ENCODE measurements at places on chromosomes 2 and 18. TPM values are rescaled to one million over a fixed set of nuclear protein-coding genes. Genes with fewer than 3 reads are reported as not detected.

GRCh38 chr2:205930209-205930608 lies 155.8 kb downstream of the INO80D start:
- DNase-seq, result peak; percentile 4

NEU2 gene
- total RNA-seq, result not detected

DNA sequence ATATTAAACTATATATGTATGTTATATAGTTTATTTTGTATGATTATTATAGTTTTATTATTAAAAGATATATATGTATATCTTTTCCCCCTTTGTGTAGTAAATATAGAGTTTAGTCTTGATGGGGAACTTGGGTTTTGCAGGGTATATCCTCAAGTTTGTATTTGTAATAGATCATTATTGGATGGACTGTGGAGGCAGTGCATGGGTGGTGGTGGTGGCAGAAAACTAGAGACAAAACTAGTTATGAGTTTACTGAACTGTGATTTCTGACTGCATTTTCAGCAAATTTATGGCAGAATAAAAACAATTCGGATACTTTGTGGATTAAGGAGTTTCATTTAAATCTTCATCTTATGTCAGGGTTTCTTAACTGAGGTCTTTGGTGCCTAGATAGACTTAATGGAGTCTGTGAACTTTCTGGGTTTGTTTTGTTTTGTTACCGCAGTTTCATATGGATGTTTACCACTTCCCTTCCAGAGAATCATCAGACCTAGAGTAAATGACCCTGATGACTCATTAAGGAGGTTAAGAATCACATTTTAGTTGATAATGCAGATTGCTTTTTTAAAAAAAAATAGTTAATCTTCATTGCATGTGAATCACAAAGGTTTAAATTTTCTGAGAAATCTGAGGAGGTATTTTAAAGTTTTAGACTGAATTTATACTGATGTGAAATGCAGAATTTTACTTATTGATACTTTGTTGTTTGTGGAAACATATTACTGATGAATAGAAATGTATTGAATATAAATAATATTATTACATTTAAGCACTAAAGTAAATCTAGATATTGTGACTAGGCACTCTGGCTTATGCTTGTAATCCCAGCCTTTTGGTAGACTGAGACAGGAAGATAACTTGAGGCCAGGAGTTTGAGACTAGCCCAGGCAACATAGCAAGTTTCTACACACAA lies 14.5 kb downstream of the EPC2 start:
- DNase-seq, result peak; percentile 84

CREG2 gene
- 0.15 TPM for total RNA-seq

ERICH2 gene
- total RNA-seq, result not detected

ATP8B1 gene
- 39.5 TPM for total RNA-seq

DNA sequence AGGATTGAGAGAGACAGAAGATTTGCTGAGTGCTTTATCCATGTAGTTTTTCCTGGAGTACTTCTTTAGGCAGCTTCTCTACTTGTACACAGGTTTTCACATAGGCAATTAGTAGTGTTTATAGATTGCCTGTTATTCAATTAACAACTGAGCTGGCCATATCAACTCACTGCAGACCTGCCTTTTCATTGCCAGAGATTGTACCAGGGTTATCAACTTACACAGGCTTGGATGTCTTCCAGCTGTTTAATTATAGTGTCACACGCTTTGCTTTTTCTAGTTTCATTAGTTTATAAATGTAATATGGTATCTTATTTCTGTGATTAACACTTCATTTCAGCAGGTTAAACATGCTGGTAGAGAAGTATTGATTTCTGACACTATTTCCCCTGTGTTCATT lies 125.9 kb downstream of the GPD2 start:
- DNase-seq, result no peak

DNA sequence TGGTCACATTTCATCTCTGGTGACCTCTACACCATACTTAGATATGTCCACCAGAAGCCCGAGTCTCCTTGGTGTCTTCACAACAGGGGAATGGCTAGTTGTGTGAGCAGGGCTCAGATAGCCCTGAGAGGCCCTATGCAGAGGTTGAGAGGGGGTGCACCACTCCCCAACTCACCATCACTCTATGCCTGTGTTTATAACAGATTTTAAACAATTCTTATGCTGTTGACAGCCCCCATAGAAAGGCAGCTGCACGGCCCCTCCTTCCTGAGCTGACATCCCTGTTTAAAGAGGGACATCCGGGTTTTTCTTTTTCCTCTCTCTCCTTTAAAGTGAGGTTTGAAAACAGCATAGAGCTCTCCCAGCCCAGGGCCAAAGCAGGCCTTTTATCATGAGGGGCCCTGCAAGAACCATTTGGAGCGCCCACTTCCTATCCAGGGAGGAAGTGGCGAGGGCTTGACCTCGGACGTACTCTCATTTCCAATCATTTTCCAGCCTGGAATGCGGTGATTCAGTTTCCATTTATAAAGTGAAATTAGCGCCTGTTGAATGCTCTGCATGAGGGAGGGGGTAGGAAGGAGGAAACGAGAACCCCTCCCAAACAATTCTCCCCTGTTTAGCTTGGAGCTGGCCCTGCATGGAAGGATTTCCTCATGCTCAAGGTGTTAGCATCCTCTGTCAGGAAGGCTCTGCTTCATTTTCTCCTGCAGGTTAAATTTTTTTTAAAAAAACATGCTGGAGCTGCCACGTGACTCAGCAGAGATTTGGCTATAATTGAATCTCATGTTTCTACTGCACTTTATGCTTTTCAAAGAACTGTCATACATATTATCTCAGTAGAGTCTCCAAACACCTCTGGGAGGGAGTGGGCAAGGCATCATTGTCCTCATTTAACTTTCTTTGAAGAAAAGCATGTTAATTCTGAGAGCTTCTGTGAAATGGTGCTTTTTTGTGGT lies 117.5 kb downstream of the DDX1 start:
- no peak for DNase-seq

DNA sequence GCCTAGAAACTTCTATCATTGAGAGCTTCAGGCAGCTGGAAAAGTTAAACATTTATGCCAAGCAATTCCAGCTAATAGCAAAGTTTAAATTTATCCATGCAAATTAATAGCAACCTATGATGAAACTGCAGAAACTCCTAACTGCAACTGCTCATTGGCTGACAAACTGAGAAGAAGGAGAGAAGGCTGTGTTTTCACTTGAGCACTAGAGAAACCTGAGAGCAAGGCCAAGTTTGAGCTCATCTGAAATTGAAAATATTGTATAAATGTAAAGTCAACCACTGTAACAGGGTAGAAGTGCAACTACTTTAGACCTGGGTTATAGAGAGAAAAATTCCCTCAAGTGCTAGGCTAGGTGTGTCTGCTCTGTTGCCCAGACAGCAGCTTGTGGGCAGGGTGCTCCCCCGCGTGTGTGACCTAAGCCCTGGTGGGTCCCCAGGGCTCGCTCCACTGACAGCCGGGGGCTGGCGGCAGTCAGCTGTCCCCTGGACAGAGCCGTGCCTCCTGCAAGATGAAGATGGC lies 50.2 kb downstream of the CABYR start:
- DNase-seq, result no peak

DNA sequence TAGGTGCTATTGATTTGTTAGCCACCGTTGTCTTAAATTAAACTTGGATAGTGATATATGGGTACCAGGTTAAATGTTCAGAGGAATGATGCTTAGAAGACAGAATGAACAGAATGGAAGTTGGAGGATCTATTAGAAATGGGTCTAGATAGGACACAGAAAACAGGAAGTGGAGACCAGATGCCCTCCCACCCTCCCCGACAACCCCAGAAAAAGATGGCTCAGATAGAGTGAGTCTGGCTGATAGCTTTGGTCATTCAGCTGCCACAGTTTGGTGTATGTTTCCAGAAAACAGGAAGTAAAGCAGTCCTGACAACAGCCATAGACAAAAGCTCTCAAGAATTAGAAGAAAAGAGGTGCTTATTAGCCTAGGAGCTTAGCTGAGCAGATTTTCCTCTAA lies 71.5 kb upstream of the DSG1 start:
- DNase-seq, result no peak

INO80C gene
- 6.5 TPM for total RNA-seq

DNA sequence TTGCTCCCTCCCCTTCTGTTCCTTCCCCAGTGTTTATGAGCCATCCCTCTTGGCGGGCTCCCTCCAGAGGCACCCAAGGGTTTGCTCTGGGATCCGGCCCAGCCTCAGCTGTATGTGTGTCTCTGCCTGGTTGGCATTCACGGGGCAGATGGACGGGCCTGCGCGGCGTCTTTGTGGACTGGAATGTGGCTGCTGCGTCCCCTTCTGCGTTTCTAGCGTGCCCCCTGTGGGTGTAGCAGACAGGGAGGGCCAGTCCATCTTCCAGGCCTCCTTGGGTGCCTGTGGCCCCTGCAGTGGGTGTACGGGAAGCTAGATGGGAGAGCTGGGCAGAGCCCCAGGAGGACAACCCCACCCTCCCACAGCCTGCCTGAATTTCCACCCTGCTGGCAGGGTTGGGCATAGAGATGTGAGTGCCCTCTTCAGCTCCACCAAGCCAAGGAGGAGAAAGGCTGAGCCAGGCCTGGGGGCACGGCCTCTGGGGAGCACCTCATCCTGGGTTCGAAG lies 15.7 kb downstream of the GPC1 start:
- DNase-seq, result no peak

- peak; percentile 53 for DNase-seq
Observed at GRCh38 chr2:229715895-229716507, 1.6 kb upstream of the DNER start.

- DNase-seq, result peak; percentile 11
Observed at GRCh38 chr2:45777996-45778719, 126.7 kb downstream of the PRKCE start.

- DNase-seq, result peak; percentile 44
Observed at GRCh38 chr2:233418761-233419546, 64.7 kb downstream of the DGKD start.

MERTK gene
- total RNA-seq, result not detected

- peak; percentile 79 for DNase-seq
Observed at GRCh38 chr2:102166189-102166845, 20.5 kb upstream of the IL1RL2 start.

GRCh38 chr2:54008439-54008838 lies 37.6 kb upstream of the PSME4 start:
- DNase-seq, result no peak

- no peak for DNase-seq
Observed at GRCh38 chr2:164773635-164774034, 68.0 kb downstream of the COBLL1 start.

- no peak for DNase-seq
Observed at GRCh38 chr18:2976218-2977132, 36.5 kb downstream of the LPIN2 start.

GRCh38 chr2:233080836-233081229 lies 20.7 kb downstream of the INPP5D start:
- no peak for DNase-seq

GRCh38 chr2:72562451-72563153 lies 263.2 kb downstream of the EXOC6B start:
- DNase-seq, result peak; percentile 51

DNA sequence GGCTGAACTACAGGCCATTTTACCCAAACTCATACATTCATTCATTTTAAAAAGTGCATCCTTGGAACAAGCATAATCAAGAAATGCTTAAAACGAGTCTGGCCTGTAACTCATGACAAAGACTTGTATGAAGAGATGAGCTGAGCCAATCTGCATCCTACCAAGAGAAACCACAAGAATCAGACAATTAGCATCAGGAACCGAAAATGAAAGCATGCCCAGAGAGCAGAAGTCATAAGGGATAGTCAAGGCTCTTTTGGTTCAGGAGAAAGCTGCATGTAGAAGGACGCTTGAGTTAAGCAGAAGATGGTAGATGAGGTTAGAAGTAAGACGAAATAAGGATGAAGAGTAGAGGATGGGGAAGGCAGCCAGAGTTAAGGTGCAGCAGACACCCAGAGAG lies 137.0 kb upstream of the CTNNA2 start:
- no peak for DNase-seq

GRCh38 chr2:222733470-222733845 lies 62.0 kb downstream of the MOGAT1 start:
- no peak for DNase-seq

G6PC2 gene
- not detected for total RNA-seq

KHK gene
- 0.37 TPM for total RNA-seq

COLEC12 gene
- total RNA-seq, result 39.2 TPM

- DNase-seq, result no peak
Observed at GRCh38 chr2:139613264-139613663, 833.1 kb upstream of the NXPH2 start.

- DNase-seq, result no peak
Observed at GRCh38 chr18:31244771-31245394, 73.1 kb upstream of the DSG1 start.

RAMP1 gene
- total RNA-seq, result 35.8 TPM

FTCDNL1 gene
- total RNA-seq, result 0.25 TPM

GRCh38 chr2:230891509-230891908 lies 26.8 kb downstream of the ITM2C start:
- peak; percentile 32 for DNase-seq

- DNase-seq, result peak; percentile 57
Observed at GRCh38 chr18:7789856-7790552, 222.9 kb downstream of the PTPRM start.

DNA sequence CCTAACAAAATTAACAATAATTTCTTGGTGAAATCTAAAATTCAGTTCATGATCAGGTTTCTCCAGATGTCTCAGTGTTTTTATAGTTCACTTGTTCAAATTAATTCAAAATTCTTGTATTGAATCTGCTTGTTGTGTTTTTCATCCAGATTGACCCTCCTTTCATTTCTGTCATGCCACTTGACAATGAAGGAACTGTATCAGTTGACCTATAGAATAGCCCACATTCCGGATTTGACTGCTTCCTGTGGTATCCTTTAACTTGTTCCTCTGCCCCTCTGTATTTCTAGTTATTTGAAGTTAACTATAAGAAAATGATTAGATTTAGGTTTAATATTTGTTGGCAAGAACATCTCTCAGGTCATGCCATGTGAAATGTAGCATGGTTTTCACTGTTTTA lies 53.3 kb downstream of the TWSG1 start:
- no peak for DNase-seq

GRCh38 chr2:200377355-200378336 lies 71.2 kb downstream of the SPATS2L start:
- DNase-seq, result peak; percentile 73

CRYGD gene
- total RNA-seq, result not detected

IGFBP2 gene
- total RNA-seq, result 7.6 TPM

DNA sequence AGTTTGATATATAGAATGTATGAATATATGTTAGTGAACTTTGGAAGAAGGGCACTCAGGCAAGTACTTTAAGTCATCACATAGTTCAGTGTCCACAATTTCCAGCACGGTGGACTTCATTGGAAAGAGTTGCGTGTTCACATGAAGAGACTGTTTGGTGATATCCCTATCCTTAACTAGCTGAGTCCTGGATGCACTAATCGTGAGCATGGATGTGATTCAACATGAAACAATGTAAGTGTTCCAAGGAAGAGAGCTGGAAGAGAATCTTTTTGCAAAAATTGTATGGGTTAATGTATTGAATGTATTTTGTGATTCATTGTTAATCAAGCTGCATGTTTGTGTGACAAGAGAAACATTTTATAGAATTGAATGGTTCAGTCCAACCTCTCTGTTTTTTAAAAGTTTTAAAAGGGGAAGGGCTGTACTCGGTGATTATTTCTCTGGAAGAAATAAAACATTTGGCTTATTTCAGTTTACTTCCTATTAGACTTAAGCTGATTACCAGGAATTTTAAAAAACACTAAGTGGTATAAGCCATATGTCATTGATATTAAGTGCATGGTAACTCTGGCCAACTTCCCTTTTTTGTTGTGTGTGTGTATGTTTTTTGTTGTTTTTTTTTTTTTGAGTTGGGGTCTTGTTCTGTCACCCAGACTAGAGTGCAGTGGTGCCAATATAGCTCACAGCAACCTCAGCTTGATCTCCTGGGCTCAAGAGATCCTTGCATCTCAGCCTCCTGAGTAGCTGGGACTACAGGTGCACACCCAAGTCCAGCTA lies 8.6 kb downstream of the XRCC5 start:
- DNase-seq, result no peak

GRCh38 chr2:101775636-101776035 lies 78.1 kb downstream of the MAP4K4 start:
- DNase-seq, result no peak

All from M059J (cell line).